ENCODE measurements at places on chromosomes 5 and 9. TPM values are rescaled to one million over a fixed set of nuclear protein-coding genes. Genes with fewer than 3 reads are reported as not detected.
A peak's percentile ranks its signal among the peaks of the same experiment; 100 is the strongest.

The AGXT2 gene
- total RNA-seq, result not detected

The WDR38 gene
- not detected for total RNA-seq

The HSD17B3 gene
- not detected for total RNA-seq

The AQP7 gene
- not detected for total RNA-seq

The TTC16 gene
- total RNA-seq, result 8.1 TPM

The PCDHGA9 gene
- total RNA-seq, result 0.92 TPM

The CEL gene
- 2.1 TPM for total RNA-seq

The SCAI gene
- 13.0 TPM for total RNA-seq

The PIP5K1B gene
- total RNA-seq, result 0.73 TPM

GRCh38 chr9:111878946-111879345 lies 17.7 kb upstream of the UGCG start:
- no peak for DNase-seq
- H3K36me3 ChIP-seq, result peaks cover 7% of the 10 kb centered on the region
- peaks cover 26% of the 10 kb centered on the region for H3K27me3 ChIP-seq
- H3K27ac ChIP-seq, result no peak overlapping the region
- H3K4me3 ChIP-seq, result no peak overlapping the region

DNA sequence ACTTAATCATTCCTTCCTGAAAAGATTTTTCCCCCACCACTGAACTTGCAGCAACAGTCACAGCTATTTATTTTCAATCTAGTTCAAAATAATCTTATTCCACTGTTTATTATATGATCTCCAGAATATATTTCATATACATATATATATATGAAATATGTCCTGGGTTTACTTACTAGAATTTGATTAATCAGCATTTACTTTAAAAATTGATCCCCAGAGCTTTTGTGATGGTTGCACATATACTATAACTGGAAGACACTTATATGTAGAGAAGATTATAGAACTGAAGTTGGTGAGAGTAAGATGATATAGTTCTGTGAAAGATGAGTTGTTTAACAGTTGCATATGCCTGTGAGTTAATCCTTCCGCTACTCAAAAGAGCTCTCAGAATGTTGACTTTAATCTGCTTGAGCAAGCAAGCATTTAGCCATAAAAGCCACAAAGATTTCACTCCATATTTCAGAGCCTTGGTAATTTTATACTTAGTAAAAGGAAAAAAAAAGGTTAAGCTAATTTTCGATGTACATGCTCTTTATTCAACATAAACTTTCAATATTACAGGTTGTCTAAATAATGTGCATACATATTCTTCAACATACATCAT lies 399.3 kb upstream of the CDH9 start:
- no peak overlapping the region for H3K27ac ChIP-seq
- H3K36me3 ChIP-seq, result peaks cover 9% of the 10 kb centered on the region
- H3K4me3 ChIP-seq, result no peak overlapping the region
- H3K27me3 ChIP-seq, result no peaks in the 10 kb centered on the region

DNA sequence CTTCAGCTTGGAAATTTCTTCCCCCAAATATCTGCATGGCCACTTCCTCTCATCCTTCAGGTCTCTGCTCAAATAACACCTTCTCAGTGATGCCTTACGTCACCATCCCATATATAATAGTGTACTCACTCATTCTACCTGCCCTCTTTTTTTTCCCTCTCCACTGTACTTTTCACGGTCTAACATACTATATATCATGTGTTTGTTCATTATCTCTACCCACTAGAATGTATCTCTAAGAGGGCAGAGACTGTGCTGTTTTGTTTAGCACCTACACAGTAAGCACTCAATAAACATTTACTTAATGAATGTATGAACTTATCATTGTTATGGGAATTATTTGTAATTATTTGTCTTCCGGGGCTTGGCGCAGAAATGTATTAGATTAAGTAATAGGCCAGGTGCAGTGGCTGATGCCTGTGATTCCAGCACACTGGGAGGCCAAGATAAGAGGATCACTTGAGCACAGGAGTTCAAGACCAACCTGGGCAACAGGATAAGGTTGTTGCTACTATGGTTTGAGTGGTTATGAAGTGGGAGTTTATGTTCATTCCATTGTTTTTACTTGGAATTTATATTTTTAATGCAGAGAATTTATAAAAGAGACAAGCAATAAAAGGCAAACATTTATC lies 6.0 kb upstream of the IL13 start:
- no peak overlapping the region for H3K4me3 ChIP-seq
- no peak overlapping the region for H3K27ac ChIP-seq
- peaks cover 8% of the 10 kb centered on the region for H3K4me1 ChIP-seq
- H3K36me3 ChIP-seq, result peaks cover 15% of the 10 kb centered on the region
- H3K27me3 ChIP-seq, result peaks cover 25% of the 10 kb centered on the region

DNA sequence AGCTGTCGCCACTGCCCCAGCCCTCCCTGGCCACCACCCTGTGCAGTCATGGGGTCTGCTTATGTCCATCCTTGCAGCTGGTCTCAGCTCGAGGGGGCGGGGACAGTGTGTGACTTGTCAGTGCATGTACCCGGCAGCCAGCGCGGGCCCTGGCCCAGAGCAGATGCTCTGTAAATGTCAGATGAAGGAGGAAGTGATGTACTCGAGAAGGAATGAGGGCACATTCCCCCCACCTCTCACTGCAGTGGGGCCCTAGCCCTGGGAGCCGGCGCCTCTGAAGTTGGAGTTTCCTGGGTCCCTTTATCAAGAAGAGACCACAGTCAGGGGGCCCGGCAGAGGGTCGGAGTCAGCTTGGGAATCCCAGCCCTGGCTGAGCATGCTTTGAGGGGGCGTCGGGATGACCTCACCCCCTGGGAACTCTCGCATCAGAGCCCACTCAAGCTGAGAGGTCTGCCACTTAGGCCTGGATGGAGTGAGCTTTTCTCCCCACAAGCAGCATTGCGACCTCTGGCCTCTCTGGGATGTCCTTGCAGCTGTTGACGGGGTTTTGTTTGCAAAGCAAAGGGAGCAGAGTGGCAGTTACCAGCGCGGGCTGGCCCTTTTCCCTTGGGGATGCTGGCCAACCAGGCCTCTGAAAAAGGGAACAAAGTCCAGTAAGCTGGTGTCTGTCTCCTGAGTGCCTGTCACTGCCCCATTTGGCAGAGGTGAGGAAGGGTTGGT lies 19.0 kb downstream of the NEURL1B start:
- H3K4me1 ChIP-seq, result no peaks in the 10 kb centered on the region
- peaks cover 6% of the 10 kb centered on the region for H3K36me3 ChIP-seq
- no peak overlapping the region for H3K27ac ChIP-seq
- DNase-seq, result no peak
- H3K4me3 ChIP-seq, result no peak overlapping the region
- no peaks in the 10 kb centered on the region for H3K27me3 ChIP-seq

DNA sequence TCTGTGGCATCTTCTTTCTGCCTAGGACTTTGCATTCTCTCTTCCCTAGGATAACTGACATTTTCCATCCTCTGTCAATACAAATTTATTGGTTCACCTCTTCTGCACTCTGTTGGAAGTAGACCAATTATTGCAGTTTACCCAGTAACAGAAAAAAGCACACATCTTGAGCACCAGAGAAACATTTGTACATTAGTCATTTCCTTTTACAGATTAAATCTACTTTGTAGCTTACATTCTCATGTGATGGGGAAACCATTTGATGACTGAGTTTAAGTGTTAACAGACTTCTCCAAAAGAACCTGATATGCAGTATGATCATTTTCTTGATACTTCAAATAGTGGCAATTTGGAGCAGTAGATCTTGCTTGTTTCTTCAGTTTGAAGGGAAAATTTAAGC lies 1098.8 kb downstream of the DTWD2 start:
- no peak overlapping the region for H3K27ac ChIP-seq
- H3K27me3 ChIP-seq, result no peaks in the 10 kb centered on the region
- H3K4me3 ChIP-seq, result peak overlapping the region; percentile 11
- DNase-seq, result no peak
- no peaks in the 10 kb centered on the region for H3K4me1 ChIP-seq

DNA sequence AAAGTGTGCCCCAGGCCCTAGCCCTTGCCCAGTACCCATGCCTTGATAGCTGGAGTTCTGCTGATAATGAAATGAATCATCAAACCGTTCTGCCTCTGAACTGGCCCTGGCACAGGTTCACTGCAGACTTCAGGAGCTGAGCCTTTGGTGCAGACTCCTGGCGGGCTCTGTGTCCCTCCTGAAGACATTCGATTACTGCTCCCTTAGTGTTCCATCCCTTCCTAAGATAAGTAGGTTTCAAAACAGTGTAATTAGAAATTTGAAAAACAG lies 97.2 kb downstream of the MVB12B start:
- H3K36me3 ChIP-seq, result no peaks in the 10 kb centered on the region
- H3K27me3 ChIP-seq, result peaks cover 15% of the 10 kb centered on the region
- H3K27ac ChIP-seq, result no peak overlapping the region

DNA sequence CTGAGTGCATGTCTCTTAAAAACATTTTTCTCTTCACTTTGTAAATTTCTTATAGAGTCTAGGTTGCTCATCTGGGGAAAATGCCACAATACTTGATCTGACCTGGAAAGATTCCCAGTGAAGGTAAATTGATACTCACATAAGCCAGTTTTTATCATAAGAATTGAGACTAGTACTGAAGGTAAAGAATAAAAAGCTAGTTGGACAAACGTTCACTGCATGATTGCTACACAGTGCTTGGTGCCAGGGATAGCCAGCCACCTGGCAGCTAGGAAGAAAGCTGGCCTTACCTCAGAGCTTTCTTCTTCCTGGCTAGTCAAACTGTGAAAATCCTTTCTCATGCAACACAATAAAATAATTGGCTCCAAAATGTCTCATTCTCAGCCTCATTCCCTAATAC lies 77.1 kb downstream of the MUSK start:
- no peak for DNase-seq
- H3K4me1 ChIP-seq, result no peaks in the 10 kb centered on the region

DNA sequence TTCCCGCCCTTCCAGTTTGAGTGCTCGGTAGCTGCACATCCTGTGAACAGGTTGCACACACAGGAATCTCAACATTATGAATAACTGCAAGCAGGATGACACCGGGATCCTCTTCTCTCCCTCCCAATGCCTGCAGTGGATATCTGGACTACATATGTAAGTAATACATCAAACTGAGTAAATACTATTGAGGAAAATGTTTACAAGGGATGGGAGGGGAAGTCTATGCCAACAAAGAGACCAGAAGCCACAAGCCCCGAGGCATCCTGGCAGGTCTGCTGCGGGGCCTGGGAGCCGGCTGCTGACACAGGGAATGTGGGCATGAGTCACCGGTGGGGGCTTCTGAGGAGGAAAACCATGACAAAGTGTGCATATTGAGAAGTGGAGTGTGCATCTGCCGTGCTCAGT lies 8.6 kb upstream of the ANKRD33B start:
- DNase-seq, result no peak
- H3K27ac ChIP-seq, result no peak overlapping the region
- H3K27me3 ChIP-seq, result peaks cover 16% of the 10 kb centered on the region

DNA sequence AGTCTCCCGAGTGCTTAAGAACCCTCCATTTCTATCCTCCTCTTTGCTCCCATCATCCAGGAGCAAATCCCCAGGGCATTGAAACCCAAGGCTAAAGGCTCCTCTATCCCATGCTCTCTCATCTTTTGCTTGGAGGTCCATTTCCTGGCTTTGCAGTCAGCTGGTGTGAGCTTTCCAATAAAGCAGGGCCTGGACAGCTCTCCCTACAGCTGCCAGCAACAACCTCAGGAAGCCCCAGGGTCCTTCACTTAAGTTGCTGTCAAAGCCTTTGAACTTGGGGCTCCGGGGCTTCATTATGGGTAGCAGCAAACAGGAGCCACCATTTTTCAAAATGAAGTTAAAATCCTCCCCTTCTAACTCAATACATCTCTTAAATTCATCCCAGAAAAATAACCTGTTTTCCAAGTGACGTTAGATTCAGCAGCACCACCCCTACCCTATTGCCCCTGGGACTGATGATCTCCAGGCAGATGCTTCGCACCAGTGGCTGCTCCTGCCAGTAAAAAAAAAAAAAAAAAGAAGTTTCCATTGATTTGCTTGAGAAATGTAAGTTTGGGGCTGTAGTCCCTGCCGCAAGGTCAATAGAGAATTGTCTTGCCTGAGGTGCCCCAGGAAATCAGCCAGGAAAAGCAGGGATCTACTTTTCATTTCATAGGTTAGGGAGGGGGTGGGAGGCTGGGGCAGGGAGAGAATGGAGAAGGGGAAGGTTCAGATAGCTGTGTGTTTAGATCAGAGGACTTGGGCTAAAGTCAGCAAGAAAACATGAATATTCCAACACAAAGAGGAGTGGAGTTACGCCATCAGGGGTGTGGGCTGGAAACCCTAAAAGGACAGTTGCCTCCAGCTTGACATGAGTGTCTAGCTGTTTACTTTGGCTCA lies 83.8 kb upstream of the IL6ST start:
- H3K4me1 ChIP-seq, result peaks cover 11% of the 10 kb centered on the region
- H3K27me3 ChIP-seq, result peaks cover 20% of the 10 kb centered on the region

GRCh38 chr5:74034733-74035132 lies 408.7 kb downstream of the ARHGEF28 start:
- H3K4me1 ChIP-seq, result no peaks in the 10 kb centered on the region
- H3K36me3 ChIP-seq, result no peaks in the 10 kb centered on the region

DNA sequence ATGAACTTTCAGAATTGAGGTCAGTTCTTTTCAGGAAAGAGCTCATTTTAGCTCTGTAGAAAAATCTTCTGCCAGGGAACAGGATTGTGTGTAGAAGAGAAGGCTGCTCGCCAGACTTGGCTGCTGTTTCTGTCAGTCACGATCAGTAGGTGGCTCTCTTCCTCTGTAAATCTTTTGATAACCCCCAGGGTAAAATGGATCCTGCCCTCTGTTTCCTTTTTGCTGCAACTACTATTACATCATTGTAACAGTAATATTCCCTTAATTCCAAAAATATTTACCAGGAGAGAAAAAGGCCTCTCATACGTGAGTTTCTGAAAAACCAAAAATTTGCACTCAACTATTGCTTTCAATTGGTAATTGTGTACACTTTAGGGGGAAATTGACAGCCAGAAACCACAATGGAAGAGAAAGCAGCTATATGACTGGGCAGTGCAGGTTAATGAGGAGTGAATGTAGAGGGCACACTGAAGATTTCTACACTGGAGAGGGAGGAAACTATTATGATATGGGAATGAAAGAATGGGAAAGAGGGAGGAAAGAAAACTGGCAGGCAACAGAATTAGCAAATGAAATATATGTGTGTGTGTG lies 12.3 kb downstream of the IFNA21 start:
- H3K4me1 ChIP-seq, result peaks cover 11% of the 10 kb centered on the region
- H3K36me3 ChIP-seq, result peaks cover 6% of the 10 kb centered on the region
- DNase-seq, result no peak
- H3K27ac ChIP-seq, result no peak overlapping the region
- no peak overlapping the region for H3K4me3 ChIP-seq
- H3K27me3 ChIP-seq, result no peaks in the 10 kb centered on the region

All from natural killer cell treated with Interleukin-12 subunit alpha and Interleukin-12 subunit beta and Interleukin-15 and Interleukin-18, amount 100 ng/mL, for 72 hours (primary cell).